NCI-H2081 treated with DMSO at 0.1 percent for 48 hours (cell line): ENCODE measurements at places on chromosomes 4 and X.

DNA sequence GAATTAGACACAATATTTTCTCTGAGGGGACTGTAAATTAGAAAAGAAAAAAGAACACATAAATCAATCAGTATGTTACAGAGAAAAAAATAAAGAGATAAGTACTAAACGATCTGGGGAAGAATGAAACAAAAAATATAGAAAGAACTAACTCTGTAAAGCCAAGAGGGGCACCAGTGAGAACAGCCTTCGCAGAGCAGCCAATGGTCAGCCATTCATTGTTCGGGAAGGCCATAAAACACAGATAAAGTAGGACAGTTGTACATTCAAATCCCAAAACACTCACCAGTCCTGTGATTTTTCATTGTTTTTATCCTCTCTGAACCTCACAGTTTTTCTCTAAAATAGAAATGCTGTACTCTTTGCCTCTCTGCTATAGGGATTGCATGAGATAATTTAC lies 127.9 kb downstream of the NEK1 start:
- DNase-seq, result no peak

GRCh38 chr4:72846280-72847111 lies 223.0 kb downstream of the COX18 start:
- DNase-seq, result no peak

- no peak for DNase-seq
These were observed 29.8 kb upstream of the PTCHD1 start for GRCh38 chrX:23304881-23305280.

- peak; percentile 51 for DNase-seq
These were observed 33.0 kb downstream of the HCCS start for GRCh38 chrX:11143931-11144678.

- no peak for DNase-seq
These were observed 10.1 kb upstream of the MPP1 start for GRCh38 chrX:154815274-154815818.

DNA sequence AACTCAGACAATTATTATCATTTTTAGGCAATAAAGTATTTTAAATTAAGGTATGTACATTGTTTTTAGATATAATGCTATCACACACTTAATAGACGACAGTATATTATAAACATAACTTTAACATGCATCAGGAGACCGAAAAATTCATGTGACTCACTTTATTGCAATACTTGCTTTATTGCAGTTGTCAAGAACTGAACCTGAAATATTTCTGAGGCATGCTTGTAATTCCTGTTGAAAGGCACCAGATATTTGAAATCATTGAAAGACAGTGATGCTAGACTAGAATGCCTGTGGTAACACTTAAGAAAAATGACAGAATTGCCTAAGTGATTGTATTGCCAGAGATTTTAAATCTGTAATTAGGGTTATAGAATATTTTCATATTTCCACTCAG lies 175.6 kb upstream of the MAGEB2 start:
- DNase-seq, result no peak

DNA sequence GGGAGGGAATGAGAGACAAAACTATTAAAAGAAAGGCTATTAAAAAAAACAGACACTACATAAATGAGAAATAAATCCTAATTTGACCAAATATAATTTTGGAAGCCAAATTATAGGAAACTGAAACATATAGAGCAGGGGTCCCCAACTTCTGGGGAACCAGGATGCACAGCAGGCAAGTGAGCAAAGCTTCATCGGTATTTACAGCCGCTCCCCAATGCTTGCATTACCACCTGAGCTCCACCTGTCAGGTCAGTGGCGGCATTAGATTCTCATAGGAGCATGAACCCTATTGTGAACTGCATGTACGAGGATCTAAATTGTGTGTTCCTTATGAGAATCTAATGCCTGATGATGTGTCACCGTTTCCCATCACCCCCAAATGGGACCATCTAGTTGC lies 28.4 kb downstream of the ABCG2 start:
- no peak for DNase-seq

GRCh38 chr4:184409911-184410692 lies 64.2 kb downstream of the IRF2 start:
- DNase-seq, result no peak

GRCh38 chr4:123232439-123232838 lies 164.2 kb upstream of the SPRY1 start:
- DNase-seq, result no peak

DNA sequence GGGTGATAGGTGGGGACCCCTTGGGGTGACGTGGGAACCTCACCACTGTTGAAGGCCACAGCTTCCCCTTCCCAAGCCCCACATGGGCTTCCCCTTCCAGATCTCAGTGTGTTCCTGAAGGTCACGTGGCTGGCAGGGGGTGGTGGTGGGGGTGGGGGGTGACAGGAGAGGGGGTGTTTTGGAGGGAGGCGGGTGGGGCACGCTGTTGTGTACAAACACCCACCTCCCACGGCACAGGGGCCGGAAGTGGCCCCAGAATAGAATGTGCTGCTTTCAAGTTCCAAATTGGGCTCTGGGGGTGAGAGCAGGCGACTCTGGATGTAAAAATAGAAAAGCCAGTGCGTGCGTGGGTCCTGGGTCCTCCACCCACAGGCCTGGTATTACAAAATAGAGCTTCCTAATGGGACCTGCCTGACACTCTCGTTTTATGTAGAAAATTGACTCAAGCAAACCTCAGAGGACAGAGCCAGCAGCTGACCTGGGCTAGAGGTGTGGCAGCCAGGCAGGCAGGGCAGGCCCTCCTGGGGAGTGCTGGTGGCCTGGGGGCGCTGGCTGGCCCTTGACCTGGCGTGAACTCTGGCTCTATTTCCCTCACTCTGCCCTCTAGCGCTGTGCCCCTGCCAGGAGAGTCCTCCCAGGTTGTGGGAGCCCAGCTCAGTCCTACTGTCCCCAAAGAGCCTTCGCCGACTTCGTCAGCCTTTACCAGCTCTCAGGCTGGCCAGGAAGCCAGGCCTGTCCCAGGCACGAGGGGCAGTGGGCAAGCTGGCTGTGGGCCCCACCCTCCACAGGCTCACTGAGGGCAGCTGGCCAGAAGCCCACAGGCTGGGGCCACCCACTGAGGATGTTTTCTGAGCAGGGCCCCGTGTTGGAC lies 5.4 kb upstream of the SH3BP2 start:
- DNase-seq, result no peak

- no peak for DNase-seq
These were observed 28.4 kb downstream of the CXCL1 start for GRCh38 chr4:73897380-73898136.

GRCh38 chr4:138898282-138898681 lies 117.3 kb upstream of the NOCT start:
- peak; percentile 65 for DNase-seq

DNA sequence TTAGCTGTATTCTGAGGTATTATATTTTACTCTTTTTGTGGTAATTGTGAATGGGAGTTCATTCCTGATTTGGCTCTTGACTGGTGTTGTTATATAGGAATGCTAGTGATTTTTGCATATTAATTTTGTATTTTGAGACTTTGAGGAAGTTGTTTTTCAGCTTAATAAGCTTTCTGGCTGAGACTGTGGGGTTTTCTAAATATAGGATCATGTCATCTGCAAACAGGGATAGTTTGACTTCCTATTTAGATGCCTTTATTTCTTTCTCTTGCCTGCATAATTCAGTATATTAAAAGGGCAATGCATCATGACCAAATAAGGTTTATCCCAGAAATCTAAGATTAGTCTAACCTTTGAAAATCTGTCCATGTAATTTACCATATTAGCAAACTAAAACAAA lies 44.7 kb upstream of the EPGN start:
- no peak for DNase-seq

DNA sequence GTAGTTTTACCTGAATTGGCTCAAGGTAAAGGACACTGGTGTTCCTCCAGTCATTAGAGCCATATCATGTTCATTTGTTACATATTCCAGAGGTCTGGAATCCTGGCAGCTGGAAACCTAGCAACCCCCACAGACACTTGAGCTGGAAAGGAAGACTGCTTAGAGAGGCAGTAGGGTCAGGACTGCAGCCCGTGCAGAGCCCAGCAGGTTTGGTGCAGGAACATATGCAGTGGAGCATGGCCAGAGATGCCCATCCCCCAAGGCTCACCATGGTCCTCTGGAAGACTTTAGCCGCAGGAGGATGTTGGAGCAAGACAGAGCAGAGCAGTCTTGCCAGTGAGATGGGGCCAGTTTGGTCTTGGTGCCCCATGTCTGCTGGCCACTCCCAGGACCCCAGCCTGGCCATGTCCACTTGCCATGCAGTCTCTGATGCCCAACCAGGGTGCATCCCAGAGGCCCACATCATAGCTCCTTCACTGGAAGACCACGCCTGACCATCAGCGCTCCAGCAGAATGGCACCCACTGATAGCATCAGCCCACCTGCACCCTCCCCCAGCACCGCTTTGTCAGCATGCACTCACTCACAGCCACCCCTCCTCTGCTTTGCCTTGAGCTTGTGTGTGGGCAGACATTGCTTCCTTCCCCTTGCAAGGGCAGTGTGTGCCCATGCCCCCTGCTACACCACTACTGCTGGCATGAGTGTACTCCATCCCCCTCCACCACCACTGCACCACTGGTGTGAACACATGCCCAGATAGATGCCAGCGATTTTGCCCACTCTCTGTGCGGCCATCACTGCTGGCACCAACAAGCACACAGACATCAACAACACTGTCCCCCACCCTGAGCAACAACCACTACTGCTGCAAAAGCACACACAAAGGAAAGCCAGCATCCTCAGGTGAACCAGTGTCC lies 190.3 kb upstream of the SPOCK3 start:
- DNase-seq, result no peak

DNA sequence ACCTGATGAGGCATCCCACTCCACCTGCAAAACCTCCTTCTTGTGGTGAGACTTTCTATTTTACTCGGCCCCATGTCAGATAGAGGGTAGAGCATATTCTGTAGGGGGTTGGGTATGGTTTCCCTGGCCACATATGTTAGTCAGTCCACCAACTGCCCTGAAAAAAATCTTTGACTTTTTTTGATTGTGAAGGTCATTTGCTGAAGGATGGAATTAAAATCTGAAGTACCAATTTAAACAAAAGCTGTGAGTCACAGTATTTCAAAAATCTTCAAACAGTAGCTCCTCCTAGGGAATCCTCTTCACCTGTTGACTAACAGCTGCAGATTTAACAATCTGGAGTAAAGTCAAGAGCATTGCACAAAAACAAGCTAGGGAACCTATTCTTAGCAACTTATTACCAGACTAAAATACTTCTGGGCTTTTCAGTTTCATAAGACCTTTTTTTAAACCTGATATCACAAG lies 8.0 kb upstream of the CCDC110 start:
- DNase-seq, result no peak

DNA sequence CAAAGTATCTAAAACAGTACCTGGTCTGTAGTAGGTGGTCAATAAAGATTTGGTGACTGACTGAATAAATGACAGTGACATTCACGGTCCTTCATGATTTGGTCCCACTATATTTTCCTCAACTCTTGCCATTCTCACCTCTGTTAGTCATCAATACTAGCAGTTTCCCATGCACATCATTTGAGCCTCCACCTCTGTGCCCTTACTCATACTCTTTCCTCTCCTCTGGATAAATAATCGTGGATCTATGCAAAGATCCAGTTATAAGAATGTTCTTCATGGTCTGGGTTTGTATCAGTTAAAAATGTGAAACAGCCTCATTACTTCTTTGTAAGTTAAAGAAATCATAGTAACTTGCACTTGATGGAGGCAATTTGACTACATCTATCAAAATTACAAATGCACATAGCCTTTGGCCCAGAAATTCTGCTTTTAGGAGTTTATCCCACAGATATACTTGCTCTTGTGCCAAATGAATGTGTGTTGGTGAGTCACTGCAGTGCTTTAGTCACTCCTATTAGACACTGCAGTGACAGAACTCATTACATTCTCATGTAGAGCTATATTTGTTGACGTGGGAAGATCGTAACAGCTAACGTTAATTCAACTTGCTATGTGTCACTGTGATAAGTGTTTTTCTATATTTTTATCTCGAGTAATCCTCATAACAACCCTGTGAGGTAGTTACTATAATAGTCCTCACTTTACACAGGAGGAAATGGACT lies 121.9 kb upstream of the SMIM10 start:
- DNase-seq, result no peak

GRCh38 chr4:7192252-7193029 lies at the start of gene SORCS2:
TSS of gene SORCS2 (plus strand) at chr4:7192538.
- DNase-seq, result no peak

DNA sequence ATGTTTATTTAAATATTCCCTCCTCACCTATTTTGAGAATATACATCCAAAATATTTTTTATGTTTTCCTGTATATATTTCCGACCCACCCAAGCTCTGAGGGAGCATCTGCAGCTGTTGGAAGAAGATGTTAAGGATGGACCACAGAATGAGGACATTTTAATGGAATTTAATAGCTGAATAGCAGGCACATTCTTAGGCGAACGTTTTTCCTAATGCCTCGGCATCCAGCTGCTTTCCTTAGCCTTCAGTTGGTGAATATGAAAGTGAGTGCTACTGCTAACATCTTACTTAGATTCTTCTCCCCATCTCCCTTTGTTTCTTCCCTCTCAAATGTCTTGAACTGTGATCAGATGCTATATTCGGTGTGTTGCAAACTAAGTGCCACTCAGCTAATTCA lies 158.0 kb upstream of the CTSO start:
- no peak for DNase-seq

DNA sequence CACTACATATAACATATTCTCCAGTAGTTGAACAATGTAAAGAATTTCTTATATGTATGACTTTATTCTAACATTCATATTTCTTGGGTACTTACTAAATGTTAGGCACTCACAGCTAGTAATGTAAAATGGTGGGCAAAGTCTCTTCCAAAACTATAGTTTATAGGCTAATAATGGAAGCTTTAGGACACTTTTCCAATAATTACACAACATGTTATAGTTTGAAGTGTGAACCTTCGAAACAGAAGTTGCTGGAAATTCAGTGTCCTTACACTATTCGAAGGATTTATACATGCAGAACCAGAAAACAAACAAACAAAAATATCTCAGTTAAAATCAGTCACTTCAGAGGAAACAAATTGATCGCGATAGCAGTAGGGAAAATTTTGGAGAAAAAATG lies 212.6 kb downstream of the DMD start:
- no peak for DNase-seq

DNA sequence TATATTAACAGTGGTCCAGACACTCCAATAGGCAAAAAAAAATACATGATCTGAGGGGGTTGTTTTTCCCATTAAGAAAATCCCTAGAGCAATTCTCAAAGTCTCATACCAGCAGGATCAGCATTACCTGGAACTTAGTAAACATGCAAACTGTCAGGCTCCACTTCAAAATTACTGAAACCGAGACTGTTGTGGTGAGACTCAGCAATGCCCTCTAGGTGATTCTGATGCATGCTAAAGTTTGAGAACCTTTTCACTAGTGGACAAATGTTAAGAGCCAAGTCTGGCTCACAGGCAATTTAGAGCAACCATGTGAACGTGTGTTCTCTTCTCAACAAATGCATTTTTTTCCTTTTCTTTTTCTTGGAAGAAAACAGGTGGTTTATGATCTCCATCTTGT lies 30.2 kb downstream of the NEK1 start:
- DNase-seq, result no peak

DNA sequence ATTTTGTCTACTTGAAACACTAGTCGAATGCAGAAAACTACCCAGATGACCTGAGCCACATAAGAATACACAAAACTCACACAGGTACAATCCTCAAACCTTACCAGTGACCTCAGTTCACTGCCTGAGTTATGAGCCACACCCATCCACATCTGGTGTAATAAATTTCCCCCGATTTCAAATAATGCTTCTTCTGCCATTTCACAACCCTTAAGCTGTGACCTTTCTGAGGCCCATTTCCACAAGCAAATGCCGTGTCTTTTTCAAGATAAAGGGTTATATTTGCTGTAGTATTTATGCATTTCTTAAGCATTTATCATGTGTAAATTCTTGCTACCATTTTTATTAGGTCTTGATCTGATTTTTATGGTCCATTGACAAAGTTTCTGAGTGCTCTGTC lies 1.8 kb upstream of the ARHGEF38 start:
- DNase-seq, result no peak

GRCh38 chrX:71998836-71999509 lies 88.3 kb downstream of the NHSL2 start:
- no peak for DNase-seq
